Activated naive CD4-positive, alpha-beta T cell treated with Interleukin-2 at 50 U/mL for 16 hours (primary cell): ENCODE measurements at places on chromosomes 16 and 17.

DNA sequence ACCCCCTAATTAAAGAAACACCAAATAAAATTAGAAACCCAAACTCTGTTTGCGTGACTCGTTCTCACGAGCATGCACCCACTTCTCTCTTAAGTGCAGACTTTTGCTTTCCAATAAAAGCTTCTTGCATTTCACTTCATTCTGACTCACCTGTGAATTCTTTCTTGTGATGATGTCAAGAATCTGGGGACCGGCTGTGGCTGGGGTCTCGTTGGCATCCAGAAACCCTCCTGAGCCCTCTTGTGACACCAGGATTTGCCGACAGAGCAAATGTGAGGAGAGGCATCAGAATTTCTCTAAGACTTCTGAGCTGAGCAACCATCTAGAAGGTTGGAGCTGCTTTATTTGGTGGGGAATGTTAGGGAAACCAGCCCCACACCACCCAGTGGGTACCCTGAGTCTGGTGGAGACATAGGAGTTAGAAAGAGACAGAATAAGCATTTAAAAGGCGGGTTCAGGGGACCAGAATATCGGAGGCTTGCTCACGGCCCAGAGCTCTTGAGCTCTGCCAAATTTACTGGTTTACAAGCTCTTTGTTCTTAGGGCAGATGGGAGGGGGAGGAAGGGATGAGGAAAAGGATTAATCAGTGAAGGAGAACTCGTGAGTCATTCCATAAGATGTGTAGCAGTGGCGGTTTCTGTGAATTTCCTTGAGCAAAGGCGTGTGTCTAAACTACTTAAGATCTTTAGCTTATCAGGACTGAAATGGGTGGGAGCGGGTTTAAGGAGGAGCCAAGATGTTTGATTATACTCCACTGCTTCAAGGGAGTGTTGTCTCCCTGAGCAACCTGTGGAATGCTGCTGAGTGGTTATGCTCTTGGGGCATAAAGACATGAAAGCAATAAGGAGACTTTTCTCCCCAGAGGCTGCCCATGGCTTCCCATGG is 24.2 kb upstream of the TMC5 start:
- no peak for DNase-seq

DNA sequence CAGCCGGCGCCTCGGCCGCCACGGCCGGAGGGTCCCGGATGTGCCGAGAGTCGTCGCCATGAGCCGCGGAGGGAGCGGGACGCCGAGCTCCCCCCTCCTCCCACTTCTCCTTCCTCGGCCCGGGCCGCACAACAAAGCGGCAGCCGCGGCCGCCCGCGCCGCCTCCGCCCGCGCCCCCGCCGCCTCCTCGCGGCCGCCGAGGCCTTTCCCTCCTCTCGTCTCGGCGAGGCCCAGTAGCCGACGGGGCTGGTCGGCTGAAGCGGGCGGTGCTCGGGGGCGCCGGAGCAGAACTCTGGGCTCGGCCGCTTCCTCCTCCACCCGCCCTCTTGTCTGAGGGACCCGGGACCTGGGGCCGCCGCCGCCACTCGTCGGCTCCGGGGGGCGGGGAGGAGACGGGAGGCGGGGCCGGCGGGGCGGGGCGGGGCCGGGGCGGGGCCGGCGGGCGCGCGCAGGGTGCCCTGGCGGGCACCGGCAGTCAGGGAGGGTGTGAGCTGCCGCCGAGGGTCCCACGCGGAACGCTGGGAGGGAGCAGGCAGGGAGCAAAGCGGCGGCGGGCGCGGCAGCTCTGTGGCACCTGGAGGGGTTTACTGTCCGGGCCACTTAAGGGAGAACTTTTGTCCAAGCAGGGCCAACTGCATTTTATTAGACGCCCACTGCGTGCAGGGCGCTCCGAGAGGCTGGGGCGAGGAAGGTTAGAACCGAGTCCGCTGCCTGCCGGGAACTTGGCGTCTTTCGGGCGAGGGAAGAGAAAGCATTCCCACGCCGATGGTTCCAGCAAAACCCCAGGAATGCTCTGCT is at the start of gene SMURF2:
Gene SMURF2 (minus strand): TSS at position 332 of the 798 bp plus-strand sequence. CDS start 427 bp downstream, outside the sequence.
- peak; percentile 78 for DNase-seq

DNA sequence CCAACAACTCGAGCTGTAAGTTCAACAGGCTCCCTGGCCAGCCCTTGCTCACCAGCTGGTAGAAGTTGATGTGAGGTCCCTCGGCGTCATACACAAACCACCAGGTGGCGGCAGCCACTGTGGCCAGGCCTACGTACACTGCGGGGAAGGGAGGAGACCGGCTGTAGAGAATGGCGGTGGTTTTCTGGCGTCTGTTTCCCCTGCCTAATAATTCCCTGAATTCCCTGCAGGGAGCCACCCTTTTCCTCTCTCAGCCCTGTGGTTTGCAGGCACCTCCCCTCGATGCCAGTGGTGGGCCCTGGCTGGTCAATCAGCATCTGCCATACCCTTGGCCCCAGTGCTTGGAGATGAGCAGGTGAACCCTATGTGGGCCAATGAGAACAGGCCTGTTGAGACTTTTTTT is 18.9 kb upstream of the P2RX1 start:
- no peak for DNase-seq

GRCh38 chr17:47176389-47176826 is 12.7 kb downstream of the CDC27 start:
- no peak for DNase-seq

DNA sequence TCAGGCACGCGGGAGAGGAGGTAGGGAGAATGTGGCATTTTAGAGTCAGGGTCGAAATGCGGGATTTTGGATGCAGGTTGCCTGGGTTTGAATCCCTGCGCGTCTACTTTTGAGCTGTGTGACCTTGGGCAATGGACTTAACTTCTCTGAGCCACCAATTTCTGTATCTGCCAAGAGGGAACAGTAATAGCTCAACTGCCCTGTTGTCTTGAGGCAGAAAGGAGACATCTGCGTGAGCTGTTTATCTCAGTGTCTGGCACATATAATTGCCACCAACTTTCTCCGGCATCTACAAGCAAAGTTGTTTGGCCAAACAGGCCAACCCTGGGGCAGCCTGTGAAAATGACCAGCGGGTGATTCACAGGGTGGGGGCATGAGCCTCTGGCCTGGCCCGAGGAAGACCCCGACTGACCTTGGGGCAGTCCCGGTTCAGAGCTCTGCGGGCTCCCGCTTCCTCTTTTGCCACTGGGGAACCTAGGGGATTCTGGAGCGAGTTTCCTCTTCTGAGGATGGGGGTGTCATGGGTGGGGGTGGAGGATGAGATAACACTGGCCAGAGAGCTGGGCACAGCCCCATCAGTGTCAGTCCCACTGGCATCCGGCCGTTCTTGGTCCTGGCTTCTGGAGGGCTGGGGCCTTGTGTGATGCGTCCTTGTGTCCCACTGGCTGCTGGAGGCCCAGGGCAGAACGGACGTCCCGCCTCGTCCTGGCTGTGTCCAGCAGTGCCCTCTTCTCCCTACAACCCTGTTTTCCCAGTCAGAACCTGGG is 1.3 kb downstream of the SNN start:
- DNase-seq = no peak

- DNase-seq = no peak
Observed at GRCh38 chr16:81917375-81917774, 93.9 kb downstream of the SDR42E1 start.

DNA sequence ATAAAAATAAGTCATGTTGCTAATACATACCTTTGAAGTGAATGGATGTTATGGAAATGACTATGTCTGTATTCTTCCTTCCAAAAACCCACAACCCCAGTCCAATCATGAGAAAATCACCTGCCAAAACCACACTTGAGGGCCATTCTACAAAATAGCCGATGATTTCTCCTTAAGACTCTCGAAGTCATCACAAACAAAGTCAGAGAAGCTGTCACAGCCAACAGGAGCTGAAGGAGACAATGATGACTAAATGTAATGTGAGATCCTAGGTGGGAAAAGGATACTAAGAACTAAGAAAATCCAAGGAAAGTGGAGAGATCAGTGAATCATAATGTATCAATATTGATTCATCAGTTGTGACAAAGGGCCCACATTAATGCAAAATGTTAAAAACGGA is 432.9 kb upstream of the DYNLRB2 start:
- no peak for DNase-seq
